ENCODE measurements at places on chromosomes 5 and 9.
A peak's percentile ranks its signal among the peaks of the same experiment; 100 is the strongest.

GRCh38 chr9:128092199-128092977, 24.4 kb downstream of the SLC25A25 start:
- DNase-seq, result no peak

GRCh38 chr9:109383356-109383755, 62.5 kb upstream of the EPB41L4B start:
- DNase-seq, result no peak

DNA sequence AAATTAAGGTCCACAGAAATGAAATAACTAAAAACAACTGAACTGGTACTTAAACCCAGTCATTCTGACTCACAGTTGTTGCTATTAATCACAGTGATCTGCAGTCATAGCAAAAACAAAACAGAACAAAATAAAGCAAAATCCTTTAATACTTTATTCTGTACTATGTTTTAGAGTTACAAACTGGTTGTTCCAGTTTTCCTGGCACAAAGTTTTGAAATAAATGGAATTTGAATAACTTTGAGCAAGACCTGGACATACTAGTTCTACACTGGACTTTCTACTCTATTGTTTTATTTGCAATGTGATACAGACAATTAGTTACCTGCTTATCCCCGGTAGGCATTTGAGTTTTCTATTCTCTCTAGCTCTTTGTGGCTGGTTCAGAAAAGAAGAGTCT, 147.9 kb downstream of the DMRT2 start:
- no peak for DNase-seq

- no peak for DNase-seq
Measured at GRCh38 chr5:52909192-52909591, 80.0 kb upstream of the ITGA2 start.

- DNase-seq, result no peak
Measured at GRCh38 chr9:130192382-130192999, 20.3 kb downstream of the NCS1 start.

- no peak for DNase-seq
Measured at GRCh38 chr9:71681104-71681707, 87.1 kb downstream of the CEMIP2 start.

DNA sequence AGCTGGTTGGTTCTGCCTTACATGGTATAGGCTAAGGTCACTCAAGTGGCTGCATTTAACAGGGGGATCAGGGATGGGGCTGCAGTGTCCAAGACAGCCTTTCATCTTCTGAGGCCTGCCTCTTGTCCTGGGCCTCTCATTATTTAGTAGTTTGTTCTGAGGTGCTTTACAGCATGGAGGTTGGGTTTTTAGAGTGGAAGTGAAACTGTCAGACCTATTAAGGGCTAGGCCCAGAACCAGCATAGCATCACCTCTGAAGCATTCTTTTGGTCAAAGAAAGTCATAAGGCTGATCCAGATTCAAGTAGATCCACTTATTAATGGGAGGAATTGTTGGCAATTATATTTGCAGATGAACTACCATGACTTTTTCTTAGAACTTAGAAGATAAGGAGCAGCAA, 146.0 kb upstream of the NMUR2 start:
- DNase-seq, result no peak

- DNase-seq, result no peak
Measured at GRCh38 chr9:130119519-130120298, 52.5 kb upstream of the NCS1 start.

DNA sequence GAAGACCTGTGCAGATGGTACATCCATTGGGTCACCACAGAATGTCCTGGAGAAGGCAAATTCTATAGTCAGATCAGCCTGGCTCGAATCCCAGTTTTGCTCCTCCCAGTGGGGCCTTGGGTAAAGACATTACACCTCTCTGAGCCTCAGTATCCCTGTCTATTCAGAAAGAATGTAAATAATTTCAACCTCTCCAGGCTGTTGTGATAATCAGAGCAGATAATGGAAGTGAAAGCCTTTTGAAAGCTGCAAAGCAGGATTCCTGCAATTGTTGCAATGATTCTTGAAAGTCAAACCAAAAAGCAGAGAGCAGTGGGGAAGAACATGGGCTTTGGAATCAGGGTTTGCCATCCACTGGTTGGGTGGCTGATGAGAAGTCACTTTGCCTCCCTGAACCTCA, 63.2 kb downstream of the LHX2 start:
- DNase-seq, result no peak

DNA sequence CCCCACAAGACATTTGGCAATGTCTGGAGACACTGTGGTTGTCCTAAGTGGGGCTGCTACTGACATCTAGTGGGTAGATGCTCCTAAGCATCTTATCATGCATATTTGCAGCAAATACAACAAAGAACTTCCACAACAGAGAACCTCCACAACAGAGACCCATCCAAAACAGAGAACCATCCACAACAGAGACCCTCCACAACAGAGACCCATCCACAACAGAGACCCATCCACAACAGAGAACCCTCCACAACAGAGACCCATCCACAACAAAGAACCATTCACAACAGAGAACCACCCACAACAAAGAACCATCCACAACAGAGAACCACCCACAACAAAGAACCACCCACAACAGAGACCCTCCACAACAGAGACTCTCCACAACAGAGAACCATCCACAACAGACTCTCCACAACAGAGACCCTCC, 32.8 kb downstream of the ARPC5L start:
- DNase-seq, result peak; percentile 39
